ENCODE measurements at places on chromosomes 5 and 9.
A peak's percentile ranks its signal among the peaks of the same experiment; 100 is the strongest.

DNA sequence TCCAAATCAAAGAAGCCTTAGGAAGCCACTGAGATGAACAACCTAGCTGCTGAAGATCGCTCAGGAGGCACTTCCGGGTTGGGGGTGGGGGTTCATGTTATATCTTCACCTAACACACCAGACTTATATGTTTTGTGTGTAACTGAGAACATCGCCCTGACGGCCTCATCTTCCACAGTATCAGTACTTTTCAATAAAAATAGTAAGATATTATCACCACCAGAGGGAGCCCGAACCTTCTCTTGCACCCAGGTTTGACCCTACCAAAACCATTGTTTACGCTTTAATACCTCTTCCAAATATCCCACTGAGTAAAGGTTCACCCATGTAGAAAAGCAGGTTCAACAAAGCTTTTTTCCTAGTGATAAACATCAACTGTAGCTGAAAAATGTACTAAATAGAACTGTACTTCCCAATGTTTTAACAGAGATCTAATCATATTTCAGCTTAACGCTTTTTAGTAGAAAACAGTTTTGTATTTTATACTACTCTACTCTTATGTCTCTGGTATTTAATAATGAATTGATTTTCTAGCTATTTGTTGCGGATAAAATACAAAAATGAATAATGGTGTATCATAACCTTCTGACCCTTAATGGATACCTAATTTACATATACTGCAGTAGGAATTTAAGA, 244.0 kb downstream of the EPB41L4A start:
- peak; percentile 5 for DNase-seq

GRCh38 chr5:180540050-180540694, 46.0 kb downstream of the CNOT6 start:
- no peak for DNase-seq

DNA sequence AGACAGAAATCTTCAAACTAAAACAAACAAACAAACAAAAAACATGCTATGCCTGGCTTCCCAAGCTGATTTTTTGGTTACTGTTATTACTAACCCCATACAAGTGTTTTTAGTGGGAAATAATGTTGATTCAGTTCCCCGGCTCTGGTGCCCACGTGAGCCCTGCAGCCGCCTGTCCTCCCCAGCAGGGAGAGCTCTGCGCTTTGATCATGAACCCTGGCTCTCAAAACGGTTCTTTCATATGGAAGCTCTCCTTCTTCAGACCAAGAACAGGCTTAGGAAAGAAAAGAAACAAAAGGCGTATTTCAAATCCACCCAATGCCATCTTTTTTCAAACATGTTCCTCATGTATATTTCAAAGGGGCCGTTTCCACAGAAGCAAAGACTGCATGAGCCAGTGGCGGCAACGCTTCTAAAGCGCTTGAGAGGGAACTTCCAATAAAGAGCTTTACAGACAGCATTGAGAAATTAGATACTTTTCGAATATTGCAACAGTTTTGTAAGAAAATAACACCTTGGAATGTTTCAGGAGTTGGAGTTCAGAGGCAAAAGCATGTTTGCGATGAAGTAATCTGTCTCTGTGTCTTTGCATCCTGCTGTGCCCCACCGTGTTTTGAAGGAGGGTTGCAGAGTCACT, 74.8 kb downstream of the ICE1 start:
- peak; percentile 50 for DNase-seq

DNA sequence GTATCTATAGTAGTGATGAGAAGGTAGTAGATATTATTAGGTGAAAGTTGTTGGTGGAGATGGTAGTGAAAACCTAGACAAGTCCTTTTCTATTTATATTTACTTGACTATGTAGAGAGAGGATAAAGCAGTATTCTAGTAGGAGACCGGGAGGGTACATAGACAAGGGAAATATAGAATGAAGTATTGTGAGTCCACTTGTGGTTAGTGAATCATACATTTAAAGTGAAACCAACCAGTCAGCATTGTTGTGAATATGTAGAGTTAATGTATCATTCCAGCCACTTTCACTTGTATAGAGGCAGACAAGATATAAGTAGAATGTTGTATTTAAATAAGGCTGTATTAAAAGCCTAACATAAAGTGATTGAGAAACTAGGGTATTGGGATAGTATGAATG, 1711.3 kb upstream of the ACO1 start:
- no peak for DNase-seq

- DNase-seq = no peak
Observed at GRCh38 chr9:35827486-35827885, 1.0 kb downstream of the FAM221B start.

DNA sequence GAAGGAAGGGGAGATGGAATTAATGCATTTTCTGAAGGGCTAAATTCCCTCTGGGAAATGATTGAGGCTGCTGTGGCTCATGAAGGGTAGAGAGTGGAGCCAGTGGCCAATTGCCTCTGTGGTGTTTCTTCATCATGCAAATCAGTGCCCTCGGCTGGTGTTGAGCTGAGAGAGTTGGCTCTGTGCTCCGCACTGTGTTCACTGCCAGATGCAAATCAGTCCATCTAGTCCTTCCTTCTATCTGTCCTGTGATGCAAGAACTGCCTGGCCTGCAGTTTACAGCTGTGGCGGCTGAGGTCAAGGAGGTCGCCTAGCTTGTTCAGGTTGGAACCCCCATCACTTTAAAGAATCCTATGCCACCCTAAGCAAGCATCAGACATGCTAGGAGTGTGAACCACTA, 6.0 kb downstream of the TMEM171 start:
- DNase-seq = peak; percentile 81

DNA sequence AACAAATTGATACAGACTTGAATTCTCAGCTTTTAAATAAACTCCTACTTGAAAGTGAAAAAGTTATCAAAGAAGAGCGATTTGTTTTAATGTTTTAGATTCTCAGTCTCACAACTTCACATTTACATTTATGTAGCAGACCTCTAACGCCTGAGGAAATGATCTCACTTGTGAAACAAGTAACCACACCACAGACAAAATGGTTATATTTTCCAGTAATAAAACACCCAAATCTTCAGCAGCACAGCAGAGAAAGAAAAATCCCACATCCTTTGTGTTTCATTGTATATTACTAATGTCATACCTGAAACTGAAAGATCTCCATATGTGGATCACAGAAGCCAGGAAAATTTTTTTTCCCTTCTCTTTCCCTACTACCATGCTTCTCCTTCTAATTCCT, 29.8 kb upstream of the GZMA start:
- no peak for DNase-seq

DNA sequence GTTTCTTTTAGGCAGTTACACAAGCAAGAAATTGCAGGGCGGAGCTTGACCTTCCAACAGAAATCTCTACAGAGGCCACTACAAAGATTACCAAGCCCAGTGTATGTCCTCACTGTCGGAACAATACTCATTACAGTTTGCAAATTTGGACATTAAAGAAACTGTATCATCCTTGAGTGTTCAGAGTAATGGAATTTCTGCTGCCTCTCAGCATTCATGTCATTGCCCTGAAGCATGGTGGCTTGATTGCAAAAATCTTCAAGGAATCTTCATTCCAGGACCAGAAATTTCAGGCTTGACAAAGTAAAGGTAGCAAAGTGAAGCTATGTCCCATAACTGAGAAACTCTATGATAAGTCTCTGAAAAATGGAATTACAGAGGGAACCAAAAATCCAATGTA, 134.6 kb upstream of the MAP3K1 start:
- no peak for DNase-seq

DNA sequence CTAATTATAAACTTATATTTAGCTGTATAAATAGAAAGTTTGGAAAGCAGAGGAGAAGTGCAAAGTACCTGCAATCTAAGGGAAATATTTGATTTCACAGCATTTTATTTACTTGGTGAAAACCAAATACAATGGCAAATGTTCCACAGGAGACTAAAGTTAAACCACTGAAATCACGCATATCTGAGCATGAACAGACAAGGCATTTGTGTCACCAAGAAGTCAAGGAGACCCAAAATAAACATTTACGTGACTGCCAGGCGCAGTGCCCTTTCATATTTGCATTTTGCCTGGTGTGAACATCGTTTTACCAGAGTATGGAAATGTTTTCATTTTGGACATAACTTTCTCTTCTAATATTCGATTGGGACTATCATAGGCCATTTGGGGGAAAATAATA, 20.6 kb downstream of the UGCG start:
- no peak for DNase-seq

DNA sequence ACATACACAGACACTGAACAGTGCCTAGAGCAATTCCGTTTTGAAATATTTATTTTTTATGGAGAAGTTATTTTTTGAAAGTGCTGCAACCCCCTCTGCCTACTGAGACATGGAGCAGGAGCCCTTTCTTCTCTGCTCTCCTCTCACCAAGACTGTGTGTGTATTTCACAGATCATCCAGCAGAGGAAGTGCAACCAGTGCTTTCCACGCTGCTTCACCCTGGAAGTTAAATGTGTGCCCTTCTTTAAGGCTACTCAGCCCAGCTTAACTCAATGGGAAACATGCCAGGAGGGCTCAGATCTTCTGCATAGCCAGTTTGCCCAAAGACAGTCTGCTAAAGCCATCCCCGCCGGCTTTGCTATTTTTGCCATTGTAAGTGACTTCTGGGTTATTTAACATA, 606.3 kb downstream of the TLE1 start:
- DNase-seq = no peak

DNA sequence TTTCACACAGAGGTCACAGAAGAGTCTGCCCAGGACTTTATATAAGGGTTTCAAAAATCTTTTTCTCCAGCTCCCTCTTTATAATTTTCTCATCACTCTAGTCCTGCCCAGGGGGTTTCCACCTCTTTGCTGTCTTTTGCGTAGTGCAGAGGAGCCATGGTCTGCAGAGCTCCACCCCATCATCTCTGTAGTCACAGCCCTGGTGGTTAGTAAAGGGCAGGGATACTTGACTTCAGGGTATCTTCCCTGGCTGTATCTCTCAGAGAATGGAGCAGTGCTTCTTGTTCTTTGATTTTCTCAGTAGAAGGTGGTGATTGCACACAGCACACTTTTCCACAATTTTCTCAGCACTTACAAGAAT, 900.6 kb upstream of the COX7C start:
- DNase-seq = no peak

DNA sequence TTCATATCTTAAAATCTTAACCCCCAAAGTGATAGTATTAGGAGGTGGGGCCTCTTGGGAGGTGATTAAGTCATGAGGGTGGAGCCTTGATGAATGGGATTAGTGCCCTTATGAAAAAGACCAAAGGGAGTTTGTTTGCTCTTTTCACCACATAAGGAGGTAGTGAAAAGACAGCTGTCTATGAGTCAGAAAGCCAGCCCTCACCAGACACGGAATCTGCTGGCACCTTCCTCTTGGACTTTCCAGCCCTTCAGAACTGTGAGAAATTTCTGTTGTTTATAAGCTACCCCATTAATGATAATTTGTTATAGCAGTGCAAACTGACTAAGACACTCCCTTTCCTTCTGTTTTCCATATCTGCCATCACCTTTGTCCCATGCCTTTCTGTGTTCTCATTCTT, 20.8 kb downstream of the IFNB1 start:
- no peak for DNase-seq

GRCh38 chr9:115391168-115391825, 273.3 kb upstream of the TNC start:
- no peak for DNase-seq

GRCh38 chr5:168430296-168430695, 56.0 kb upstream of the RARS1 start:
- DNase-seq = no peak

- DNase-seq = no peak
Observed at GRCh38 chr5:134552301-134552700, 26.8 kb downstream of the JADE2 start.

DNA sequence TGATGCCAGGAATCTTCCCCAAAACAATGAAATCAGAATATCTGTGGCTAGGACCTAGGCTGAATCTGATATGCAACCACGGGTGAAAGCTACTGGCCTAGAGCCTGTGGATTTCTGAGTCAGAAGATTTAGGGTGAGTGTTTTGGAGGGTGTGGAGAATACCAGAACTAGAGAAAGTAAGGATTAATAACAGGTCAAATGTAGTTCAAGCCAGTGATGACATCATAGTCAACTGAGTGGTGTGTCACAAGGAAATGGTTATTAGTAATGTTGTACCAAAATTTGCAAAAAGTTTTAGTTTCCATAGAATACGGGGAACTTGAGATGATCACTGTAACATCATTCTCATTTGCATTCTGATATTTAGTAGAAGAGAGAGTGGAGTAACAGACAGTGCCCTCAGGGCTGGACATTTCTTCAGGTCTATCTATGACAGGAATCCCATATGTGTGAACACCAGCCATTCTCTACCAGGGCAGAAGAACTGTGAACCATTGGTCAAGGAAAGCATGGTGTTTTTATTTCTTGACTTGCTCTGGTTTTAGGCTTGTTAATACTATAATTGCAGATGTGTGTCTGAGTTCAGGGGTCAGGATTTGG, 3.7 kb downstream of the GALNT12 start:
- no peak for DNase-seq

DNA sequence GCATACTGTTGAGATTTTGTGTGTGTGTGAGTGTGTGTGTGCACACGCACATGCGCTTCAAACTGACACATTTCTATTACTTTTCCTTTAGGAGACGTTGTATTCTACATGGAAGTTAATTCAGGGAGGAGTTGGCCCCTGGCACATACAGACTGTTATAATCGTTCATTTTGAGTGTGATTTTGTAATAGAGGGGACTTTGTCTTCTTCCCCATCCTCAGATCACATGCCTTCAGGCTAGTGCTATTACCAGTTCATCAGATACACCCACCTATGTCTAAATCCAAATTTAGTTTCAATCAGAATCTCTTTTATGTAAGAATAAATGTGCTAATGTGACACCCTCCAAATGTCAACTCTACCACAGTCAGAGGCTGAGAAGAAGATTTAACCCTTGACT, 90.2 kb downstream of the FBXO4 start:
- DNase-seq = no peak

DNA sequence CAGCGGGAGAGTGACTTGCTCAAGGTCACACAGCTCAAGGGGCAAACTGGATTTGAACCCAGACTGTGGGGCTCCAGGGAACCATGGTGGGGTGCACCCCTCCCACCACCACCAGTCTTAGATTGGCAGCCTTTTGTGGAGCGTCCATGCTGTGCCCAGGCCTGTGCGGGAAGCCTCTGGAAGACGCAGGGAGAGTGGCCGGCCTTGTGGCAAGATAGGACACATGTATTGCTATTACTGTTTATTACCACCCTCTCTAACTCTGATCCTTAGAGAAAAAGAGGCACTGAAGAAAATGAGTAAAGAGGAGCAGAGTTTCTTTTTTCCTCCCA, 25.4 kb upstream of the SH3PXD2B start:
- DNase-seq = no peak

DNA sequence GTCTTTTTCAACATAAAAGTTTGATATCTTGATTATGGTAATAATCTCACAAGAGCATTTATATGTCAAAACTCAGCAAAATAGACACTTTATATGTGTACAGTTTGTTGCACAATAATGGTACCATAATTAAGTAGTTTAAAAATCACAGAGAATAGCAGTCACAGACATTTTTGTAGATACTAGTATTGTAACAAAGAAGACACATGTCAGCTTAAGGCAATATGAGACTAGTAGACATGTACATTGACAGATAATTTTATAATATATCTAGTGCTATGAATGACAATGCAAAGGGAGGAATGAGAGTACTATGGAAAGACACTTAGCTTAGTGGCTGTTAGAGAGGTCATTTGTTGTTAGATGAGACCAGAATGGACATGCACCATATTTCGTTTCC, 1490.6 kb upstream of the CDH6 start:
- no peak for DNase-seq

All from hippocampal formation (tissue), 2 donors.